ENCODE measurements at places on chromosomes 5 and 9.

DNA sequence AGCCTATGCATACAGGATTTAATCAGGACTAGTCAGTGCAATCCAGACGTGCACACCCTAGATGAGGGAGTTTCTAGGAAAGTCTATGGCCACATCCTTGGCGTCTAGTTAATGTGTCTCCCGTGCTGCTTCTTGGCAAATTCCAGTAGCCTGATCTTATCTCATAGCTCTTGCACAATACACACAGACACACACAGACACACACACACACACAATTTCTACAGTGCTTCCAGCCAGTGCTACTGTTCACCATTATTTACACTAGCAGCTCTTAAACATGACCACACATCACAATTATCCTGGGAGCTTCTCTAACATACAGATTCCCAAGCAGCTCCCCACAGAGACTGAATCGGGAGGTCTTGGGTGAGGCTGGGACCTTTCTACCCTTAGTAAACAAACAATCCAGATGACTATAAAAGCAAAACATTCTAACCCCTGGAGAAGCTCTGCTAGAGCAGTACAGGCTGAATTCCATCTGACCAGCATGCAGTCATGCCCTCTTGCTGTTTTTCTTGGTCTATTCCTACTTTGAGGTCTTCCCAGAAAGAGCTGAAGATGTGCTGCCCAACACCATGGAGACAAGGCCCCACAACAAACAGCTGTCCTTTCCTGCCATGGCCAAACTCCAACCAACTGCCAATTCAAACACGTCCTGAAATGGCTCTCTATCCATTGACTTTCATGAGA is 236.6 kb downstream of the DEPDC1B start:
- peak; percentile 17 for DNase-seq

DNA sequence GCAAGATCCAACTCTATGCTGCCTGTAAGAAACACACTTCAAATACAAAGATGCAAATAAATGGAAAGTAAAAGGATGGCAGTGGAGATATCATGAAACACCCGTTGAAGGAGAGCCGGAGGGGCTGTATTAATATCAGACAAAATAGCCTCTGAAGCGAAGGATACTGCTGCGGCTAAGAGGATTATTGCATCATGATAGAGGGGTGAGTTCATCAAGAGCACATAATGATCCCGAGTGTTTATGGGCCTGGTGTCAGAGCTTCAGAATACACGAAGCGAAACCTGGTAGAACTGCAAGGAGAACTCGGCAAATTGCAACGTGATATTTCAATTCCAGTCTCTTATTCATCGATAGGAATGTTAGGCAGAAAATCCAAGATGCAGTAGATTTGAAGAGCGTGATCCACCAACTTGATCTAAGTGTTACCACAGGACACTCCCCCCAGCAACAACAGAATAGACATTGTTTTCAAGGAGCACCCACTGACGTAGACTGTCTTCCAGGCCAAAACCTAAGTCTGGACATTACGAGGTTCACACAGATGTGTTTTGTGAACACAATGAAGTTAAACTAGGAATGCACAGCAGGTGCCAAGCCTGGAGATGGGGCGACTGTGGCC is 27.7 kb upstream of the QSOX2 start:
- DNase-seq = no peak

DNA sequence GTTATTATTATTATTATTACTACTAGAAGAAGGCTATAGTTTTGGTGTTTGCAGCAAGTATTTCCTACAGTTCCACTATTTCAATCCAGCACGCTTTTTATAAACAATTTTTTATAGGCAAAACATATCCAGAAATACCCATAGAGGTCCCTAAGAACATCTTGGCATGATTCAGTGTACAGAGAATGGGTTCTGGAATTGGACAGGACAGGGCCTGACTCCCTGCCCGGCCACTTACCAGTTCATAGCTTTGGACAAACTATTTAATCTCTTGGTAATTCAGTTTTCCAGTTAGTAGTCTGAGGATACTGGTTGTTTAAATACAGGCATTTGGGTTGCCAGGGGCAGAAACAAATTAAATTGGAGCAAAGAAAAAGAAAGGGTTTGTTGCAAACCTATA is 91.2 kb downstream of the PGM5 start:
- no peak for DNase-seq

GRCh38 chr5:166014256-166014655 is 2277.2 kb upstream of the WWC1 start:
- DNase-seq = no peak

- DNase-seq = peak; percentile 16
Observed at GRCh38 chr5:16483361-16483760, 17.8 kb upstream of the ZNF622 start.
